Stimulated activated CD8-positive, alpha-beta memory T cell treated with anti-CD3 and anti-CD28 coated beads, Interleukin-4, amount 100 ng/mL, for 4 hours (primary cell): ENCODE measurements at places on chromosomes 3 and 15.
A peak's percentile ranks its signal among the peaks of the same experiment; 100 is the strongest.

GRCh38 chr15:82647045-82647834, at the start of gene CPEB1:
Gene CPEB1, minus strand, starts transcription at chr15:82647363. Its CDS starts 18,904 bp downstream, at chr15:82628459.
- DNase-seq, result peak; percentile 7

DNA sequence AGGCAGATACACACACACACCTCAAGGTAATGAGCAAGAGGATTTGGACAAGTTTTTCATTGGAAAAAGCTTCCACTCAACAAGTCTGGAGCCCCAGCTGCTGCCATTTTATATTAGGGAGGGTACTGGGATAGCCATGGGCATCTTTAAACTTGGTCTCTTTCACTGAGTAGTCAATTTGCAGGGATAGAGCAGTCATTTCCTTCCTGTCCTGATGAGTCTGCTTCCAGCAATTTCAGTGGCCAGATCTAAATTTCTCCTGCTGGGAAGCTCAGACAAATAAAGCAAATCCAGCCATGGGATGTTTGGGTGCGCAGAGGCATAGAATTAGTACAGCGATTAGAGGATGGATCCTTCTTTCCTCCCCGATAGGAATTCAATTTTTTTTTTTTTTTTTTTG, 874 bp upstream of the ERC2 start:
- DNase-seq, result no peak

GRCh38 chr15:62165104-62165792, at the start of gene C2CD4B:
Gene C2CD4B, minus strand, starts transcription at chr15:62165285. Its CDS starts 301 bp downstream, at chr15:62164984.
- DNase-seq, result no peak

GRCh38 chr3:188531210-188531609, 377.3 kb downstream of the LPP start:
- no peak for DNase-seq

DNA sequence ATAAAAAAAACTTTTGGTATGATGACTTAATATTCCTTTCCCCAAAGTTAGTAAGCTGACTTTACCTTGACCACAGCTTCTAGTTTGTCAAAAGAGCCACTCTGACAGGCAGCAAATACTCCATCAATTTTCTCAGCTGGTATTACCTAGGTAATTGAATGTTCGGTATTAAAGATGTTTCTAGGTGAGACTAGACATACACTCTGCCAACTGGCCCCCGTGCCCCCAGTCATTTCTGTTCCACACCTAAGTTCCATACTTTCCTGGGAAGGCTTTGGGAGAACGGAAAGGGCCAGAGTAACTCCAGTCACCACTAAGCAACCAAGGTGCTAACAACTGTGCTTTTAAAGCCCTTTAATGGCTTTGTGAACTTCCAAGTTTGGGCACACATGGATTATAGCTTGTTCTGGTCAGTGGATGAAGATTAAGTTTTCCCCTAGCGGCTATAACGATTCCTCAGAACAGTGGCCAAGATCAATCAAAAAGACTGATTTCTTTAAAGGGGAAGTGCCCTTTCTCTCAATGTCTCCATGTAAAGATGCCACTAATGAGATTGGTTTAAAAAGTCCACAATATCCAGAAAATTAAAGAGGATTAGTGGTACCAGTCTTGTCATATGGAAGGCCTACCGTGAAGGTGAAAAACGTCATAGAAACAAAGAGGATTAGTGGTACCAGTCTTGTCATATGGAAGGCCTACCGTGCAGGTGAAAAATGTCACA, 7.0 kb downstream of the EIF4A2 start:
- DNase-seq, result no peak

- no peak for DNase-seq
Observed at GRCh38 chr3:13950042-13950441, 70.2 kb upstream of the WNT7A start.

DNA sequence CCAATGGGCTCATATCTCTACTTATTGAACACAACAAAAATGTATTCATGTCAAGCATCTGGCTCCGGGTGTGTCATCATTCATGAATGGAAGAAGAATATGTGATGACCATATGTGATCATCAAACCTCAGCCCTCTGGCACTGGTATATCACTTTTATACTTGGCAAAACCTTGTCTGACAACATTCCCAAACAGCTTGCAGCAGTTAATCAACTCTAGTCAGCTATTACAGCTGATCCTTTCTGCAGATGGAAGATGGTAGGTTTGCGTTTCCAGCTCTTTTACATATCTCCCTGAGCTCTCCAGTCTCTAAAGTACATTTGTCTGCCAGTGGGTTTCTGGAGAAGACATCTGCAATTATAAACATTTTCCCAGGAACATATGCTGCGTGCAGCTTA, 6.6 kb downstream of the PLSCR5 start:
- DNase-seq, result no peak

DNA sequence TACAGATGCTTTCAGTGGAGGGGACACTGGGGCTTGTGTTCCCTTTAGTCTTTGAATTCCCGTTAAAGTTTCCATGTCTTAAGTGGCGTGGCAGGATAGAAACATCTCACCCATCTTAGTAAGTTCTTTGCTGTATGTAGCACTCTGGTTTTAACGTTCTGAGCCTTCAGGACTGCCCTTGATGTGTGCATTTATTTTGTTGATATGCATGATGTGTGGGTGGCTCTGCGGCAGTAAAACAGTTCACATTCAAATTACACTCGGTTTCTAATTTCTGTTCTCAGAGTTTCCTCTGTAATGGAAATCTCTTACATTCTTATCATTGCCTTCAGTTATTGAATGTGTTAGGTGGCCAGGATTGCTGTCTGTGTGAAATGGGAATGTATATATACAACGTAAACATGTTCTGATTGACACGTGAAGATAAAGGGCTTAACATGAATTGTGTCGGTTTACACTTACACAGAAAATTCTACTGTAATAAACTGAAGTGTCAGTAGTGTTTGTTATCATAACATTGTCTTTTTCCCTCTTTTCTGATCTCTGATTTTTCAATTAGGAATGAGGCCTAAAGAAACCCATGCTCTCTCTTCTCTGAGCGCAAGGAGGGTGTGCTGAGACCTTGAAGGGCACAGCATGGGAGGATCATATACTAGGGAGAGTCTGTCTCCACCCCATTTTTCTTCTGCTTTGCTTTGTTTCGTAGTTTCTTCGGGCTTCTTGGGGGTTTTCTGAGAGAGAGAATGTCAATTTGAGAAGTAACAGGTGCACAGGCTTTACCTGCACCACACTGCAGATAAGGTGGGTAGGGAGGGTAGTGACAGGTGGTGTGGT, 51.5 kb downstream of the IGF1R start:
- no peak for DNase-seq

DNA sequence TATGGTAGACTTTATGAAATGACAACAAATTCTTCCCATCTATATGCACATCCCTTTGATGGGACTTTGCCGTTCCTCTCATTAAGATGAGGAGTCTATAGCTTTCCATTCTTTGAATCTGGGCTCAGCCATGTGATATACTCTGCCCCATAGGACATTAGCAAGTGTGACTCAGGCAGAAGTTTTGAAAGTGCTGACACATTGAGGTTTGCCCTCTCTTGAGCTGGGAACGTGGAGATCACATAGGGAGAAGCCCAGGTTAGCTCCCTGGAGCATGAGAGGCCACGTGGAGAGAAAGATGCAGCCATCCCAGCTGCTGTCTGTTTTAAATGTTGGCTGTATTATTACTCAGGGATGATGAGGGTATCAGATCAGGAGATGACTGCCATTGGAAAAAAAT, 67.7 kb upstream of the OXTR start:
- no peak for DNase-seq

DNA sequence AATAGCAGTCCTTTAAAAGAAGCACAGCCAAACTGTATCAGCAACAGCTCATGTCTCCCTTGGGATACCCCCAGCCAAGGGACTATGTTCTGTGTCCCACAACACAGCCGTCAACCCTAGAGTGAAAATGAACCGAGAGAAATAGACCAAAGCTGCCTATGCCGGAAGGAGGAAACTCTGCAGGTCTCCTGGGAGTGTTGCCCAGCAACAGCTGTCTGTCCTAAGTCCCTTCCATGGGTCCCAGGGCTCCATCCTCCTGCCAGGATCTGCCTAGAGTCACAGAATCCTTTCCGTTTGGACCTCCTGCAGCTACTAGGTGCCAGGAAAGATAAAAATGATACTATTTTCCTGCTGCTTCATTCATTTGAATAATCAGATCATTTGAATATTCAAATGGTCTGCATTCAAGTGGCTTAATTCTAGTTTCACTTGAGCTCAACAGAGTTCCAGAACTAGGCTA, 53.1 kb downstream of the TRANK1 start:
- no peak for DNase-seq

DNA sequence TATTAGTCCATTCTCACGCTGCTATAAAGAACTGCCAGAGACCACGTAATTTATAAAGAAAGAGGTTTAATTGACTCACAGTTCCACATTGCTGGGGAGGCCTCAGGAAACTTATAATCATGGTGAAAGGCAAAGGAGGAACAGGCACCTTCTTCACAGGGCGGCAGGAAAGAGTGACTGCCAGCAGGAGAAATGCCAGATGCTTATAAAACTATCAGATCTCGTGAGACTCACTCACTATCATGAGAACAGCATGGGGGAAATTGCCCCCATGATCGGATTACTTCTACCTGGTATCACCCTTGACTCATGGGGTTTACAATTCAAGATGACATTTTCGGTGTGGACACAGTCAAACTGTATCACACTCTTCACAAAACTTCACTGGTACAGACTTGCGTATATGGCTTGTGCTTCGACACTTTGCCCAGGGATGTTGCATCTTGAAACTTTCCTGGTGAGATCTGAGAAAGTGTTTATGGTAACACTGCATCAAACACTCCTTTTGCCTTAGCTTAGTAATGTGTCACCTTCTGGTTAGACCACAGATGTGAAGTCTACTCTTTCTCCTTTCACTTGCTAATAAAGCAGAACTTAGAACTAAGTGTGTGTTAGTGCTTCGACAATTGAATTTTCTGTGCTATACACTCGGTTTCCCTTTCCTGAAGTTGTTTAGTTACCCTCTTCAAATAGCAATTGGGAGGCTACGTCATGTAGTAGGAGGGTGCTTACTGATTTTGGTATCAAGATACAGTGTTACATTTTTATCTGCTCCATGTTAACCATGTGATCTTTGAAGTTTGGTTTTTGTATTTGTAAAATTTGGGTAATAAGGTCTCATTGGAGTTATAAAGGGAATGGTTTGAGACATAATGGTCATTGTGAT, 185.7 kb downstream of the LPP start:
- no peak for DNase-seq

- DNase-seq, result no peak
Observed at GRCh38 chr3:48848816-48849515, 1.3 kb upstream of the PRKAR2A start.

DNA sequence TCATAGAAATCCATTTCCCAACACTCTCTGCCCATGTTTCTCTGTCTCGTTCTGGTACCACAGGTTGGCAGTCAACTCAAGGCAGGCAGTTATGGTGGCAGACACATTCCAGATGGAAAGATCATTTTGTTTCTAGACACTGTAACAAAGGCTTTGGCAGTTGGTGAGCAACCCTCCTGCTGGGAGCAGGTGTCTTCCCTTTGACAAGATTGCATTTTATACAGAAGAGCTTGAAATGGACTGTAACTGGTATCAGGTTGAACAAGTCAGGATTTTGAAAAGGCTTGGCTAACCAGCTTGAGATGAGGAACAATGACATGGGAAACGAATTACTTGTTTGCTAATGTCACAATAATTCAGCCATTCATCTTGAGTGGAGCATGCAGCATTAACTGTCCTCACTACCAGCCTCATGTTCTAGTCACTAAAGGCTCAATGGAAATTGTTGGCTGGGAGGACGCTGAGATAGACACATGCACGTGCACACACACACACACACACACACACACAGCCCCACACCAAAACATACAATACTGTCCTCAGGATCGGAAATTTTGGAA, 170.0 kb downstream of the SEMA6D start:
- no peak for DNase-seq

GRCh38 chr3:142947799-142948575, 15.5 kb downstream of the PAQR9 start:
- DNase-seq, result no peak
